Endothelial cell of umbilical vein (primary cell): ENCODE measurements at places on chromosomes 3 and 15.
A peak's percentile ranks its signal among the peaks of the same experiment; 100 is the strongest.

DNA sequence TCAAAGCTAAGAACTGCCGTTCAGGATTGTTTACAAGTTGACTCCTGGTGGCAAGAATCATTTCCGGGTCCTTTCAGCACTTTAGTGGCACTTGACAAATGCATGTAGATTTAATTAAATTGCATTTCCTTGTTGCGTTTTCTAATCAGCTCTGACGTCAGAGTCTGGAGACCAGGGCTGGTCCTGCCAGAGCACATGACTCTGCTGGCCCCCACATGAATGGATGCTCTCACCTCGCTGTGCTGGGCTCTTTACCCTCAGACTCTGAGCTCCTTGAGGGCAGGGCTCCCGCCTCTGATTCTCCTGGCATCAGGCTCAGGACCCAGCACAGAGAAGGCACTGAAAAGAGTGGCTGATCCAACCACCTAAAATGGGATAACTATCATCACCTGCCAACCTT is 69.4 kb downstream of the FEM1B start:
- peak overlapping the region; percentile 0 for H3K27ac ChIP-seq
- no peak overlapping the region for H3K4me3 ChIP-seq
- no peaks in the 10 kb centered on the region for H3K36me3 ChIP-seq
- no peaks in the 10 kb centered on the region for H3K27me3 ChIP-seq
- H3K4me1 ChIP-seq: peaks cover 10% of the 10 kb centered on the region

GRCh38 chr15:94269954-94270353 is 38.6 kb downstream of the MCTP2 start:
- no peak overlapping the region for H3K27ac ChIP-seq
- H3K27me3 ChIP-seq: no peaks in the 10 kb centered on the region
- H3K4me1 ChIP-seq: no peaks in the 10 kb centered on the region

- H3K36me3 ChIP-seq: no peaks in the 10 kb centered on the region
- peak; percentile 65 for DNase-seq
- peaks cover 2% of the 10 kb centered on the region for H3K4me1 ChIP-seq
- H3K27ac ChIP-seq: no peak overlapping the region
- no peak overlapping the region for H3K4me3 ChIP-seq
- H3K27me3 ChIP-seq: peaks cover 3% of the 10 kb centered on the region
These were observed 44.0 kb downstream of the CCDC54 start for GRCh38 chr3:107421170-107421792.

- H3K4me1 ChIP-seq: no peaks in the 10 kb centered on the region
- no peak overlapping the region for H3K4me3 ChIP-seq
- no peaks in the 10 kb centered on the region for H3K36me3 ChIP-seq
- H3K27me3 ChIP-seq: no peaks in the 10 kb centered on the region
- no peak for DNase-seq
These were observed 196.5 kb downstream of the UBE3A start for GRCh38 chr15:25242166-25242879.

- H3K27ac ChIP-seq: no peak overlapping the region
- H3K36me3 ChIP-seq: no peaks in the 10 kb centered on the region
- no peaks in the 10 kb centered on the region for H3K27me3 ChIP-seq
- H3K4me3 ChIP-seq: no peak overlapping the region
- DNase-seq: no peak
These were observed 40.0 kb downstream of the CRTAP start for GRCh38 chr3:33153782-33154181.

- H3K4me3 ChIP-seq: no peak overlapping the region
- peaks cover 42% of the 10 kb centered on the region for H3K36me3 ChIP-seq
- H3K27ac ChIP-seq: no peak overlapping the region
- no peak for DNase-seq
- H3K27me3 ChIP-seq: no peaks in the 10 kb centered on the region
- no peaks in the 10 kb centered on the region for H3K4me1 ChIP-seq
These were observed 23.6 kb upstream of the C3orf62 start for GRCh38 chr3:49300595-49300994.

DNA sequence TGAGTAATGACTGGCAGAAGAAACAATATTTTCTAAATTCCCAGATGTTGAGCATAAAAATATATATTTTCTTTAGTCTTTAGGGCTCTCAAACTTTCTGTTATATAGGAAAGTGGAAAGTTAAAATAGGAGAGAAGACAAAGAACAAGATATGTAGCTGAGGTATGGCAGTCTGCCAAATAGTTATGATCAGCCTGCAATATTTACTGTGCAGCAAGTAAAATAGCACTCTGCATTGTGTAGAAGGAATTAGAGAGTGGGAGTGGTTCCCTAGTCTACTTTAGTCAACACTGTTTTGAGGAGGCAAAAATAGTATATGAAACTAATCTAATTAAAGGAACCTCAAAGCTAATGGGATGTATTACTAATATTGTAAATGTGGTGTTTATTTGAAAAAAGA is 978.1 kb upstream of the ALCAM start:
- H3K36me3 ChIP-seq: no peaks in the 10 kb centered on the region
- no peaks in the 10 kb centered on the region for H3K4me1 ChIP-seq
- H3K27ac ChIP-seq: no peak overlapping the region
- peak; percentile 16 for DNase-seq
- no peak overlapping the region for H3K4me3 ChIP-seq
- H3K27me3 ChIP-seq: no peaks in the 10 kb centered on the region

DNA sequence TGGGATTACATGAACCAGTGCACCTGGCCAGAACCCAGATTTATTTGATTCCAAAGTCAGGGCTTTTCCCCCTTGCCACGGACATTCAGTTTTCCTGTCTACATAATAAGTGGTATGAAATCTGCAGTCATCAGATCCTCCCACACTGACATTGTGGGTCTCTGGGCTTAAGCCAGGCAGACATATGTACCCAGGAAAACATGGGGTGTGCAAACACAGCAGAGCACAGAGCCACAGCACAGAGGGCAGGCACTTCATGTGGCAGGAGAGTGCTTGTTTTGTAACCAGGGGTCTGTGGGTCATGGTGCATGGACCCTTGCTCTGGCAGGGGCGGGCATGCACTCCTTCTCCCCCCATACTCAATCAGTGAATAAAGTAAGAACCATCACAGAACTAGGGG is 6.1 kb upstream of the ABTB1 start:
- no peak overlapping the region for H3K4me3 ChIP-seq
- H3K36me3 ChIP-seq: no peaks in the 10 kb centered on the region
- H3K27me3 ChIP-seq: no peaks in the 10 kb centered on the region
- no peak for DNase-seq
